Neural progenitor cell (in vitro differentiated cells): ENCODE measurements at places on chromosomes 1 and 21.

GRCh38 chr1:115184951-115185331 is 95.6 kb upstream of the TSPAN2 start:
- DNase-seq = no peak

DNA sequence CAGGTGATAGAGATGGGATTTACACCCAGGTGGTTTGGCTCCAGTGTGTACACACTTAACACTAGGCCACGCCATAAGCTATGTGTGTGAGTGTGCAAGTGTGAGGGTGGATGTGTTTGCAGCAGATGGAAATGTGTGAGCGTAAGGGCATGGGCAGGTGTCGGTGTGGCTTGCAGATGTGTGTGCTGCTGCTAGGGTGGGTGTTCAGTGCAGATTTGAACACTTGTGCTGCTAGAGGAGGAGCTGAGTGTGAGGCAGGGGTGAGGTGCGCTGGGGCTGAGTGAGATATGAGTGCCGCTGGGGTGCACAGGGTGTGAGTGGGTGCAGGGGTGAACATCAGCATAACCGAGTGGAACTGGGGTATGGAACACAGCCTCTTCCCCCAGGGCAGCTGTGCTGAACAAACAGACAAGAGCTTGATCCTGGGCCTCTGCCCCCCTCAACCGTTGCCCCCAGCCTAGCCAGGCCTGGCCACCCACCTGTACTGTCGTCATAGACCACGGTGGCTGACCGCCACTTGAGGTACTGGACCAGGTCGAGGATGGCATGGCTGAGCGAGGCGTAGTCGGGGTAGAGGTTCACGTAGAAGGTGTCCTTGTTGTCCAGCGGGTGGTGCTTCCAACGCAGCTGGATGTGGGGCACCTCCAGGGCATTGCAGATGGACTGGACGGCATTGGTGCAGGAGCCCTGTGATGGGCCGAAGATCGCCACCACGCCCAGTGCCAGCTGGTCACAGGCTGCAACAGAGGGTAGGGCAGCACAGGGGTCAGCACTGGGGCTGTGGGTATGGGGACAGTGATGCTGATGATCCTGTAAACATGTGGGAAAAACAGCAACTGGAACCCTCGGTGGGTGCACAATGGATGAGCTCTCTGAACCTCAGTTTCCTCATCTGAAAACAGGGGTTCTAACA is 153.9 kb downstream of the GRIK3 start:
- no peak for DNase-seq

DNA sequence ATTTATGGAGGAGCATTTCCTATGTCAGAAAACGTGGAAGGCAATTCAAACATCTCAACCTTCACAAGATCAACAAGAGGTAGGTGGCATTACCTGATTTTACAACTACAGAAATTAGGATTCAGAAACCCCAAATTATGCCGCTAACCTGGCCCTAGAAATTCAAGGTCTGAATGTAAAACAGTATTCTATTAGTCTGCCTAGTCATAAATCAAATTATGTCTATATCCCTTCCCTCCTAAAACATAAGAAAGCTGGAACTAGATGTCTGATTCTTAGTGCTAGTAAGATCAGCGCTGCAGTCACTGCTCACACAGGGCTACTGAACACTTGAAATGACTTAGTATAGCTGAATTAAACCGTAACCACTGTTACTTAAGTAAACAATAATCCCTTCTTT is 1.4 kb downstream of the TOMM20 start:
- DNase-seq = no peak

DNA sequence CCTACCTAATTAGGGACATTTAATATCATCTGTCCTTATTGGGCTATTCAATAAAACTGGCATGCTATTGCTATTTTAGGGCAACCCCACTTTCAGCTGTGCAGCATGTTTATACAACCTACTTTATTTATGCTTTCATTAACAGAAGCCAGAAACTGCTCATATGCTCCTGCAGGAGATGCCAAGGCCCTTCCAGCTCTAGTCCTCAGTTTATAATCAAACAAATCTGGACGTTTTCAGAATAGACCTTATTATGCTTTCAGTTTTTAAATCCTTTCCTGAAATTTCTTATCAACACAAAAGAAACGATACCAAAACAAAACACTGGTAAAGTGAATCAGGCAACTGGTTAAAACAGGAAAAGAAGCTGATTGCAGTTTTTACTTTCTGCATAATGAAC is 53.2 kb downstream of the PTGS2 start:
- DNase-seq = no peak

- DNase-seq = no peak
These were observed 43.7 kb upstream of the MAB21L3 start for GRCh38 chr1:116067566-116067890.

- peak; percentile 98 for DNase-seq
These were observed 6.2 kb upstream of the ANKRD35 start for GRCh38 chr1:145891587-145892485.

GRCh38 chr1:112520166-112520565 is 11.4 kb downstream of the WNT2B start:
- no peak for DNase-seq

DNA sequence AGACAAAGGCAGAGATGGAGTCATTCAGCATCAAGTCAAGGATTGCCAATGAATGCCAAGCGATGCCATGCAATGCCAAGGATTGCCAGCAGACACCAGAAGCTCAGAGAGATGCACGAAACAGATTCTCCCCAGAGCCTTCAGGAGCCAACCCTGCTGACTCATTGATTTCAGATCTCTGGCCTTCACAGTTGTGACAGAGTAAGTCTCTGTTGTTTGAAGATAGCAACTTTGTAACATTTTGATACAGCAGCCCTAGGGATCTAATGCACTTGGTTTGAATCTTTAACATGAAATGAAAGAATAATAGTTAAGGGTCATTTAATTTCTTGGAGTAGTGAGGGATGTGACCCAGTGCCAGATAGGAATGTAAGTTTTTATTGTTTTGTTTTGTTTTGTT is 287.4 kb upstream of the RUNX1 start:
- no peak for DNase-seq

- peak; percentile 25 for DNase-seq
These were observed 144.6 kb upstream of the COL6A1 start for GRCh38 chr21:45836694-45837670.

GRCh38 chr1:43890815-43891214 is 42.8 kb upstream of the ARTN start:
- no peak for DNase-seq

GRCh38 chr1:4023678-4024077 is 123.6 kb upstream of the C1orf174 start:
- DNase-seq = no peak
